ENCODE measurements at places on chromosomes 5 and 9. TPM values are rescaled to one million over a fixed set of nuclear protein-coding genes. Genes with fewer than 3 reads are reported as not detected.

Gene LRRC26
- not detected for polyA plus RNA-seq

Gene CCNO
- 0.94 TPM for polyA plus RNA-seq

Gene OR1Q1
- polyA plus RNA-seq: not detected

Gene TAL2
- 0.30 TPM for polyA plus RNA-seq

Gene TYRP1
- 0.50 TPM for polyA plus RNA-seq

Gene BTNL9
- not detected for polyA plus RNA-seq

Gene RNF183
- not detected for polyA plus RNA-seq

Gene CCNJL
- 2.1 TPM for polyA plus RNA-seq

Gene RAI14
- 31.4 TPM for polyA plus RNA-seq

Gene FAM81B
- not detected for polyA plus RNA-seq

Gene FOXD1
- polyA plus RNA-seq: 2.9 TPM

All from keratinocyte (primary cell).